Activated CD4-positive, alpha-beta T cell treated with anti-CD3 and anti-CD28 coated beads, Interleukin-2, amount 10 ng/mL, durations not matched to agents 24 days and 14 days (primary cell): ENCODE measurements at places on chromosomes 3 and 15. TPM values are rescaled to one million over a fixed set of nuclear protein-coding genes. Genes with fewer than 3 reads are reported as not detected.
A peak's percentile ranks its signal among the peaks of the same experiment; 100 is the strongest.

GRCh38 chr3:190767851-190768250 is 94.6 kb downstream of the GMNC start:
- H3K4me3 ChIP-seq: no peak overlapping the region
- DNase-seq: no peak
- no peaks in the 10 kb centered on the region for H3K27me3 ChIP-seq
- no peak overlapping the region for H3K27ac ChIP-seq

DNA sequence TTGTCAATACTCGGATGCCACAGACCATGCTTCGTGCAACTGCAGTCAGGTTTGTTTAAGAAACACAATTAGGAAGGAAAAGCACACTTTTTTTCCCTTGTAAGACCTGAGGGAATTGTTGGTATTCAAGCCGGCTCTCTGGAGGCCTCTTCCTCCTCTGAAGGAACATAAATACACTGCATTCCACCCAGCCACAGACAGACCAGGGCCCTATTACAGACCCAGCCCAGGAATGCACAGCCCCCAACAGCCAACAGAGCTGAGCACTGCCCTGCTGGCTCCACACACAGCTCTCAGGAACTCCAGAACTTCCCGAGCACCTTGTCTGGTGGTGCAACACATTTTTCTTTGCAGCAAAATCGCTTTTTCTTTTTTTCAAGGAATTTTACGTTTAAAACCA is 488.7 kb upstream of the PROK2 start:
- H3K27me3 ChIP-seq: peaks cover 4% of the 10 kb centered on the region
- no peaks in the 10 kb centered on the region for H3K36me3 ChIP-seq
- peaks cover 33% of the 10 kb centered on the region for H3K4me1 ChIP-seq
- no peak overlapping the region for H3K4me3 ChIP-seq

- H3K4me1 ChIP-seq: peaks cover 7% of the 10 kb centered on the region
- H3K27ac ChIP-seq: no peak overlapping the region
- peak; percentile 64 for DNase-seq
- no peak overlapping the region for H3K4me3 ChIP-seq
- H3K36me3 ChIP-seq: no peaks in the 10 kb centered on the region
- peaks cover 6% of the 10 kb centered on the region for H3K27me3 ChIP-seq
These were observed 143.3 kb downstream of the HCN4 start for GRCh38 chr15:73225358-73226015.

SKIC8 gene
- 57.6 and 62.2 TPM in 2 replicates for total RNA-seq

MOBP gene
- not detected in 2 replicates for total RNA-seq

- H3K36me3 ChIP-seq: no peaks in the 10 kb centered on the region
- H3K27ac ChIP-seq: no peak overlapping the region
- H3K27me3 ChIP-seq: no peaks in the 10 kb centered on the region
- no peaks in the 10 kb centered on the region for H3K4me1 ChIP-seq
These were observed 28.6 kb upstream of the PDZRN3 start for GRCh38 chr3:73653351-73653750.

EID1 gene
- 192 and 209 TPM in 2 replicates for total RNA-seq

ARID3B gene
- 31.1 and 33.9 TPM in 2 replicates for total RNA-seq

DNA sequence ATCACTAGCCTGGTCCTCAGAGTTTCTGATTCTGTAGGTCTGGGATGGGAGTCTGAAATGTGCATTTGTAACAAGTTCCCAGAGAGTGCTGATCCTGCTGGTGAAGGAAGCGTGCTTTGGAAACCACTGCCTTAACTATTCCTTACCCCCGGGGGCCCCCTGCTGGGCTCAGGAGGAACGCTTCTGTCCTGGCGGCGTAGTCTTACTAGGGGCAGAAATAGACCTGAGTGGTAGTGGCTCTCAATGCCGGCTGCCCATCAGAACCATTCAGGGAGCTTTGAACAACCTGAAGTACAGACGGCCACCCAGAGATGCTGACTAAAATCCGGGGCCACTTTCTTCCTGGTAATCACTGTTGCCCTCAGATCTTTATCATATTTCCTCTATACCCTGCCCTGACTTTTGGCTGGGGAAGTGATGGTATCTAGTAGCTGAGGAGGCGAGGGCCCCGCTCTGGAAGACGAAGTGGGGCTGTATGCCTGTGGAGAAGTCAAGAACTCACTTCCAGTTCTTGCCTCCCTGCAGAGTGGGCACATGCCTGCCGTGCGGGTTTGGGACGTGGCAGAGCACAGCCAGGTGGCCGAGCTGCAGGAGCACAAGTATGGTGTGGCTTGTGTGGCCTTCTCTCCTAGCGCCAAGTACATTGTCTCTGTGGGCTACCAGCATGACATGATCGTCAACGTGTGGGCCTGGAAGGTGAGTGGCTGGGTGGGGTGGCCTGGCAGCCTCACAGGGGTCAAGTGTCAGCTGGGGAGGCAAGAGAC is 16.3 kb upstream of the JMJD7 start:
- H3K36me3 ChIP-seq: peaks cover 12% of the 10 kb centered on the region
- no peaks in the 10 kb centered on the region for H3K27me3 ChIP-seq

- H3K27me3 ChIP-seq: peaks cover 13% of the 10 kb centered on the region
- H3K4me3 ChIP-seq: no peak overlapping the region
- no peak overlapping the region for H3K27ac ChIP-seq
- no peak for DNase-seq
These were observed 50.2 kb downstream of the KCNAB1 start for GRCh38 chr3:156170571-156170970.

SH3GL3 gene
- total RNA-seq: not detected in 2 replicates

MASP1 gene
- not detected in 2 replicates for total RNA-seq

- H3K27me3 ChIP-seq: no peaks in the 10 kb centered on the region
- DNase-seq: peak; percentile 82
- H3K4me1 ChIP-seq: peaks cover 75% of the 10 kb centered on the region
- H3K27ac ChIP-seq: peak overlapping the region; percentile 64
- peaks cover 31% of the 10 kb centered on the region for H3K36me3 ChIP-seq
These were observed 163.3 kb downstream of the AKAP13 start for GRCh38 chr15:85543741-85544155.

DNA sequence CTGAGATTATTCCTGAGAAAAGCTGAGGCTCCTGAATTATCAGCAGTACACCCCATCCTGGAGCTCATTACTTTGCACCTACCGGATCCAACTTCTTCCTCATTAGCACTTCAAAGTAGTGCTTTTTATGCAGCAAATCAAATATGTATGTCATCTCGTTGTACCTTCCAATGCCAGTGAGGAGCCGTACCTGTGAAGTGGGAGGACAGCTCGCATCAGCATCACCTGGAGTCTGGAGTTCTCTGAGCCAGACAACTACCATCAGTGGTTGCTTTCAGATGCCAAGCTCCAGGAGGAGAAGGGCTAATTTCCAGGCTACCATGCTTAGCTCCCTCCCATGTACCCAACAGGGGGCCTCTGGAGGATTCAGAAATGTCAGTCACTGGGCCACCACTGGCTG is 32.4 kb downstream of the EIF3J start:
- peaks cover 61% of the 10 kb centered on the region for H3K36me3 ChIP-seq
- no peak overlapping the region for H3K4me3 ChIP-seq
- no peaks in the 10 kb centered on the region for H3K27me3 ChIP-seq
- H3K4me1 ChIP-seq: peaks cover 1% of the 10 kb centered on the region
- peak overlapping the region; percentile 12 for H3K27ac ChIP-seq

BHLHE40 gene
- 368 and 375 TPM in 2 replicates for total RNA-seq

ZNF385D gene
- total RNA-seq: not detected in 2 replicates

PLA2G4D gene
- total RNA-seq: not detected in 2 replicates

- H3K27ac ChIP-seq: no peak overlapping the region
- no peaks in the 10 kb centered on the region for H3K4me1 ChIP-seq
- H3K27me3 ChIP-seq: no peaks in the 10 kb centered on the region
- no peak overlapping the region for H3K4me3 ChIP-seq
These were observed 681.2 kb downstream of the SQOR start for GRCh38 chr15:46316024-46316423.

SEC61A1 gene
- 194 TPM in 2 replicates for total RNA-seq

DNA sequence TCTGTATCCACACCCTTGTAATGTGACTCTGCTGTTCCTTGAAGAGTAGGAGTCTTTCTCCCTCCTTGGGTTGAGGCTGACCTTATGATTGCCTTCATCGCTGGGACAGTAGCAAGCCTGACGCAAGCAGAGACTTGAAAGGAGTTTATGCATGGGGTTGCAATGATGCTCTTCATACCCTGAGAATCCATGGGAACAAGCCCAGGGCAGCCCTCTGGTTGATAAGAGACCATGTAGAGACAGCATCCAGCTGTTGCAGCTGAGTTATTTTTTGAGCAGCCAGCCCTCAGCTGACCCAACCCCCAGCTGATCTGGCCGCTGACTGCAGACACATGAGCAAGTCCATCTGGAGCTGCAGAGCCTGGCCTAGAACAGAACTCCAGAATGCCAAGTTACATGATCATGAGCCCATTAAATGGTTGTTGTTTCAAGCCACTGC is 60.6 kb upstream of the ARNT2 start:
- peaks cover 7% of the 10 kb centered on the region for H3K27me3 ChIP-seq
- H3K4me3 ChIP-seq: no peak overlapping the region
- no peaks in the 10 kb centered on the region for H3K4me1 ChIP-seq
- no peaks in the 10 kb centered on the region for H3K36me3 ChIP-seq
